ENCODE measurements at places on chromosomes 3 and 15.

GRCh38 chr3:359672-360071 lies 163.1 kb downstream of the CHL1 start:
- DNase-seq = no peak

DNA sequence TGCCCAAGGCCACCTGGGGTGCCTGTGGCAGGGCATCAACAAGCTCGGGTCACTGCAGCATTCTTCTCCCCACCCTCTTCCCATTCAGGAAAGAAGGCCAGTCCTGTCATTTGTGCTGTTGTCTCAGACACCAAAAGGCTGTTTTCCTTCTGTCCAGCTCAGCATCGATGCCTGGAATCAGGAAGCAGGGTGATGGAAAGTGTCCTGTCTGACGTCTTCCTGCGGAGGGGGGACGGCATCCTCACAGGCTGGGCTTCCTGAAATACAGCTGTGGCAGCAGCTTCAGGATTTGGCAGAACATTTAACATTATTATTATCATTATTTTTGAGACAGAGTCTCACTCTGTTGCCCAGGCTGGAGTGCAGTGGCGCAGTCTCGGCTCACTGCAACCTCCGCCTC lies 33.0 kb upstream of the ANKDD1A start:
- no peak for DNase-seq

DNA sequence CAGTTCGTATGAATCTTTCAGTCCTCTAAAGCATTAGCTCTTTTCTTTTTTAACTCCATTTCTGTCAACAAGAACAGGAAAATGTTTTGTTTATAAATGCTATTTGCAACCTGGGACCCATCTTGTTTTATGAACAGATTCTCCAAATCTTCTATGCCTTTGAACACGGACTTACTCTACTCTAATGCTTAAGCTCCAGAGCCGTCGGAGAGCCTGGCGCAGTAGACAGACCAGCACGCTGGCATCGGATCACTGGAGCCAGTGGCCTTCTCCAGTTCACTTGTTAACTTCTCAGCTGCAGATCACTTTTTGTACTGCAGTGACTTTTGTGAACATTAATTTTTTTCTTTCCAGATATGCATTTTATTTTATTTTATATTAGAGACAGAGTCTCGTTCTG lies 122.8 kb downstream of the GHSR start:
- no peak for DNase-seq

DNA sequence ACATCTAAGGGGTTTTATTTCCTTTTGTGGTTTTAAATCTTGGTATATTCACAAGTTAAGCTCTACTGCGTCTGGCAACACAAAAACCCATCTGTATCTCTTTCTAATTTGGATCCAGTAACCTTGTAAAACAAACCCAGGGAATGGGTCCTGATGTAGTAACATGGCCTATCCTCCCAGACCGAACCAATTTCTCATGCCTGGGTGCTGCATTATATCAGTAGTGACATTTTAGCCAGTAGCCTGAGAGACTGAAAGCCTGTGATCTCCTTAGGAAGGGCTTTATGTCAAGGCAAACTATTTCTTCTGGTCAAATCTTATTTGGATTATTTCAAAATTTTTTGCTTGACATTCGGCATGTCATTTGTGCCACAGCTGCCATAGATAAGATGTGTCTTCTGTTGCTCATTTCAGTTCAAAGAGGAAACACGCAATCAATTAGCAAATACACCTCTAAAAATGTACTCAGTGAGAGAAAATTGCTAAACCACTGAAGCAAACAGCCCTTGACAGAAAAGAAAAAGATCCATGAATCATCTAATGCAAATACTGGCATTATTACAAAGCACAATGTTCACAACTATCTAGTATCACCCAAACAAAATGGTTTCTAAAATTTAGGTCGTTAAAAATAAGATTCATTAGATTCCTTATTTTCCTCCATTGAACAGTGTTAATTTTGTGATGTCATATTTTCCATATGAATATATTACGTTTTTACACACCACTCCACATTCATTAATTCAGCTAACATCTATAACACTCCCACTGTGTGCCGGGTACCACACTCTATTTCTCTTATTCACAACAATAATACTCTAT lies 4.0 kb downstream of the NPTN start:
- DNase-seq = no peak

DNA sequence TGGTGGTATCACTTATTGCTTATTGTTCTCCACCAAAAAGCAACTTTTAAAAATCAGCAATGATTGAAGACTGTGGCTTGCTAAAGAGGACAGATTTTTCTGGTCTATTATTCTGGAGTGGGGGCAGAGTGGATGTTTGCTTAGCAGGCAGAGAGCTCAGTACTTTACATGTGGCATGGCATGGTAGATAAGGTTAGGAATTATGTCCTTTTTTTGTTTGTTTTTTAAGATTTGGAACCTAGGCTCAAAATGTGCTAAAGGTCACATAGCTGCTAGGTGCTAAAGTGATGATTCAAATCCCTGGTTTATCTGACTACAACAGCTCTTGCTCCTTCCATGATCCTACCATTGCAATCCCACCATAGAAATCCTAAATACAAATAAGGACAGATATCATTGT lies 331.0 kb upstream of the ADAMTS9 start:
- DNase-seq = no peak

GRCh38 chr3:36397841-36398240 lies 17.5 kb downstream of the STAC start:
- DNase-seq = no peak

DNA sequence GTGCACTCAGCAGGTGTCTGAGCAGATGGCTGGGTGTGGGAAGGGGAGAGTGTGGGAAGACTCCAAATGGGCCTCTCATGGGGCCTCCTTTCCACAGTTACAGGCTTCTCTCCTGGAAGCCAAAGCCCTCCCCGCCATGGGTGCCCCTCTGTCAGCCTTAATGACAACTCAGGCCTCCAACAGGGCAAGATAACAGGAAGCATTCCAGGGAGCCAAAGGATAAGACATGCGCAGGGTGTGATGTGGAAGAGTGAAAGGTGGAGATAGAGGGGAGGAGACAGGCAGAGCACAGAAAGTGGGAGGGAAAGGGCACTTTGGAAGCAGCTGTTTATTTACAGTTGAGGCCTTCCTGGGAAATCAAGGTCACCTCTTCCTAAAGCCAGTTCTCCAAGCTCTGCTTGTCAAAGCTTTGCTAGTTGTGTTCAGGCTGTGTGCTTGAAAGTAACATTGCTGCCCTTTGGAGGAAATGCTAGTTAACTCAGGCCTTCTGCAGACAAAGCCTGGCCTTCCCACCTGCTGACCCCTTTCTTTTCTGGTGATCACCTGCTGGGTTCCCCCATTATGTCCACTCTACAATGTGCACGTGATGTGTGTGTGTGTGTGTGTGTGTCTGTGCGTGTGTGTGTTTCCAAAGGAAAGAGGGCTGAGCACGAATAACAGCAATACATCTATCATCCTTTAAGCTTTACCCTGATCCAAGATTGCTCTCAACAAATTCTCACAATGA lies 35.2 kb upstream of the SMAD3 start:
- no peak for DNase-seq

- DNase-seq = peak; percentile 21
Measured at GRCh38 chr15:79943820-79944219, 27.2 kb downstream of the BCL2A1 start.

All from M059J (cell line).